ENCODE measurements at places on chromosomes 2 and 18.
A peak's percentile ranks its signal among the peaks of the same experiment; 100 is the strongest.

DNA sequence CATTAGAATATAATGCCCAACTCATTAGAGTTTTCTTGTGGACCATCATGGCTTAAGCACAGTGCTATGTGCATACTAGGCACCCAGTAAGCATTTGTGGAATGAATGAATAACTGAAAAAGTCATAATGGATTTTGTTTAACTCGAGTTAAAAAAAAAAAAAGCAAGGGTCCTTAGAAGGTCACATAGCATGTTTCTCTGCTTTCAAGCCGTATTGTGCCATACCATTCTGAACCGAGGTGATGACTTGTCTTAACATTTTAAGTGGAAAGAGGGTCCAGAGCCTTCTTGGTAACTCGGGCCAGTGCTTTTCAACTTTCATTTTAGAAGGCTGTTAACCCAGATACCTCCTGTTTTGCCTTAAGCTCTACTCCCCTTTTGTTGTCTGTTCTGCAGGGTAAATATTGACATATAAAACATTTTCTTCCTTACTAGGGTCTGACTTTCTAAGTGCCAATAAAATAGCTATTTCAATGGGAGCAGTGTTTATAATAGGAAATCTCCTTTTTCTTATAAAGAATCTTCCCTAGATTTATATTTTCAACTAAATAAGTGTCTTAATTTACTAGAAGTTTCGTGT lies 787 bp upstream of the ADGRF3 start:
- DNase-seq = no peak

DNA sequence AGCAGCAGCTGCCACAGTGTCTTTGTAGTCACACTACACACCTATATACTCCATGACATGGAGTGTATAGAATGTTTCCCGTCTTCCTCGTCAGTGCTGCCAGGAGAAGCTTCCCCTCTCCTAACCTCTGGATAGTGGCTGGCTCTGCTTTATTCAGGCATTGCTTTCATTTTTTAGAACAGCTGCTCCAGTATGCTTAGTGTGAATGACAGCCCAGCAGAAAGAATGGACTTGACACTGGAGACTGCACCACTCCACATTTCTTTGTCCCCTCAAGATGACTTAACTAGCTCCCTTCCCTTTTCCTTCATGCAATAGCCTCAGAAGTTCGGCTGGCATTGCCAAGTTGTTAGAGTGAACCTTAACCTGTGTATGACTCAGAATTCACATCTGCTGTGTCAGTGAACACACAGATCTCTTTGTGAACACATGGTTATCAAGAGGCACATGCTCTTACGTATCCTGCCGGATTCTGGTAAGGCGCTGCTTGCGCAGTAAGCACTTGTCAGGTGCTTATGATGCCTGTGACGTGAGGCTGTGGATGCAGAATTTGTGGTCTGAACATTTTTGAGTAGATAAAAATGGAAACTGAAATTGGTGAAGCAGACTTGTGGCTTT lies 73.9 kb downstream of the NEDD4L start:
- DNase-seq = no peak

GRCh38 chr18:8777846-8778245 lies 72.5 kb downstream of the MTCL1 start:
- no peak for DNase-seq

DNA sequence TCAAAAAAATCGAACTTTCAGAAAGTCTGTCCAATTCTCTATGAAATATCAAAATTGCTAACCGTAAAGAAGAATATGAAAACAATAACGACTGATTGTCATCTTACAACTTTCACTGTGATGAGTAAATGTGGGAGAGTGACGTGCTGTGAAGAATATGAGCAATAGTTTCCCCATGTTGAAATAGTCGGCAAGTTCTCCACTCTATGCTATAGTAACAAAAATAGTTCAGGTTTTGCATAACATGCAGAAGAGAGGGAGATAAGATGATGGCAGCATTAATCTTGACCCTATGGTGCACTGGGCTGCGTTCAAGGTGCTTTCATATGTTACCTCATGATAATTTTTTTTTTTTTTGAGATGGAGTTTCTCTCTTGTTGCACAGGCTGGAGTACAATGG lies 196.8 kb upstream of the CYRIA start:
- no peak for DNase-seq

DNA sequence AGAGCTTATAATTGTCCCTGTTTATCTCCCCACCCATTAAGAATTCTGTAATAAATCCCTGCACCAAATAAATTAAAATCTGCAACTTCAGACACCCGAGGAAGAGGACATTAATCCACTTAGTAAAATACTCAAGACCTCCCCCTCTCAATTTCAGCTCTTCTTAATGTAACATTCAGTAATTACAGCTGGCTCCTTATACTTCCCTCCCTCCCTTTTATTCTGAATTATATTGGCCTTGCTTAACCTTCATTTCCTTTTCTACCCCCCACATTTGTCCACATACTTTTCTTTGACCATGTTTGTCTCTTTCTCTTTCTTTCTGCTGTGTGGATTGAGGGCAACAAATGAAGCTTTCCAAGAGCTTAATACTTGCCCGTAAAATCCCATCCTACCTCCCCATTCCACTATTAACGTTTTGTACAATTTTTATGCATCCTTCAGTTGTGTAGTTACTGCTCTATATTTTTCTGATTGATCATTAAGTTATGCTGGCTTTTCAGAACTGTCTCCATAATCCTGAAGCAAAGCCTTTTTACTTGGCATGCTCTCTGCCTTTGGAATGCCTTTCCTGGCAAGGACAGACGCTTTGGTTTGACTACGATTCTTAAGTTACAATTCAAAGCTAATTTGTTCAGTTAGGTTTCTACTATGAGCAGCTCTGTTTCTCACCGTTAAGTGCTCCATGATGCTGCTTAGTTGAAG lies 580.1 kb downstream of the ZEB2 start:
- no peak for DNase-seq

GRCh38 chr2:49577041-49577440 lies 422.7 kb upstream of the FSHR start:
- no peak for DNase-seq

- DNase-seq = no peak
These were observed 7.6 kb upstream of the PIEZO2 start for GRCh38 chr18:11156978-11157377.

DNA sequence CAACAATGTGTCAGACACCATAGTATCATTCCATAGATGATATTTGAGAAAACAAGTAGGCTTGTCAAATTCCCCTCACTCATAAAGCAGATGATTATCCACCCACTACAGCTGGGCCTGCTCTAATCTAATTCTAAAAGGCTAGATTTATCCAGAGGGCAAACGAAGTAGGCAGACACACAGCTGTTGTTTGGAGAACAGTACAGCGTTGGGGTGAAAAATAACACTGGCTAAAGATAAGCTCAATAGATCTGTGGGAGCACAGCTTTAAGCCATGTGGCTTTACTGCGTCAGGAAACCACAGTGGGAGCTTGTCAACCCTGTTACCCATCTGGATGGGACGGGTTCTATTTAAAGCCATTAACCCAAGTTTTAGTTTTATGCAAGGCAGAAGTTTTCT lies 48.9 kb upstream of the COBLL1 start:
- no peak for DNase-seq

- peak; percentile 43 for DNase-seq
These were observed 558 bp downstream of the TTC39C start for GRCh38 chr18:24014986-24015638.

DNA sequence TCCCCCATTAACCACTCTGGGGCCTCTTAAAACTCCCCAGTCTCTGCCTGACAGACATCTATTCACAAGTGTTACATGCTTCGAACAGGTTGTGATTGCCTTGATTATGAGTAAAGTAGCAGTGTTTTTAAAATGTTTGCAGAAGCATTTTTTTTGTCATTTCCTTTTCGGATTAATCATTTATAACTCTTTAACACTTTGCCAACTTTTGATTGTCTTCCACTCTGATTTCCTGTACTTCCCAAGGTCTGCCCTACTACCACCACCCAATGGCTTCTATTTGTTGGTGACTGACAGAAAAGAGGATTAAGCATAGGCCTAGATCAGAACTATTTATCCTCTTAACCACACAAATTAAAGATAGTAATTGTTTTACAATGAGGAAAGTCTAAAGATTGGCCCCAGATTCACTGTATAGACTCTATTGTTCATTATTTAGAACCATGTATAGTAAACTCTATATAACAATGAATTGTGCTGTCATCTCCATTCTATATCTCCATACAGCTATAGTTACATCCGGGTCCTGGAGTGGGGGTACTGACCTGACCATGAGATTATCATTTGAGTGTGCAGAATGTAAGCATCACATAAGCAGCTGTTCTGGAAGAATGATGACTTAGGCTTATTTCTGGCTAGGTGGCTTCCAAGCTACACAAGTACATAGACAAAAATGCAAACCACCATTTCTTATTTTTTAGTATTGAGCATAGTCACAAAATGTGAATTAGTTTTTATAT lies 110.3 kb upstream of the RBMS1 start:
- no peak for DNase-seq

DNA sequence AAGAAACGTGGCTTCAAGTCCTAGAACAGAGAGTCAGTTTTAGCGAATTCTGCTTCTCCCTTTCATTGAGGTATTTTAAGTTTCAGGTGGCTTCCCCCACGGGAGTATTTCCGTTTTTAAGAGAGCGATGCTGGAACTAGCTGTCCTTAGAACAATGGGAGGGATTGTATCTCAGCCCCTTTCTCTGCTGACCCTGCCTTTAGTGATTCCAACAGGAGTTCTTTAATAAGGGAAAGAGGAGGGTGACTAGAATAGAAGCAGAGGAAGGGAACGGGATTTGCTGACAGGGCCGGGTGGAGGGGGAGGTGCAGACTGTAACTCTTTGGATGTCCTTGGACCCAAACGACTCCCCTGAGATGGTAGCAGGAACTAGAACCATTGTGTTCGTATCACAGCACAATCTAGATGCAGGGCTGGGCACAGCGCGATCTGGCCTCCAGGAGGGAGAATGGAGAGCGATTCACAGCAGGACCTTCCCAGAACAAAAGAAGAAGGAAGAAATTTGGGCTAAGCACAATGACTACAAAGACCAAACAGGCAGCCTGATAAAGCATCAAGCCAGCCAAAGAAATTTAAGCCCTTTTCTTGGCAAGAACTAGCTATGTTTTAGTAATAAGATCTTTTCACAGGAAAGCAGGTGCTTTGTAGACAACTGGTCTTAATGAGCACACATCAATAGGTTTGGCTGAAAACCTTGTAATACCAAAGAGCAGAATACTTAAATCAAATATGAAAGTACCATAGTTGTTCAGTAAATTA lies 15.8 kb upstream of the RTTN start:
- DNase-seq = no peak

GRCh38 chr18:36045241-36045991 lies 21.9 kb downstream of the RPRD1A start:
- DNase-seq = no peak

DNA sequence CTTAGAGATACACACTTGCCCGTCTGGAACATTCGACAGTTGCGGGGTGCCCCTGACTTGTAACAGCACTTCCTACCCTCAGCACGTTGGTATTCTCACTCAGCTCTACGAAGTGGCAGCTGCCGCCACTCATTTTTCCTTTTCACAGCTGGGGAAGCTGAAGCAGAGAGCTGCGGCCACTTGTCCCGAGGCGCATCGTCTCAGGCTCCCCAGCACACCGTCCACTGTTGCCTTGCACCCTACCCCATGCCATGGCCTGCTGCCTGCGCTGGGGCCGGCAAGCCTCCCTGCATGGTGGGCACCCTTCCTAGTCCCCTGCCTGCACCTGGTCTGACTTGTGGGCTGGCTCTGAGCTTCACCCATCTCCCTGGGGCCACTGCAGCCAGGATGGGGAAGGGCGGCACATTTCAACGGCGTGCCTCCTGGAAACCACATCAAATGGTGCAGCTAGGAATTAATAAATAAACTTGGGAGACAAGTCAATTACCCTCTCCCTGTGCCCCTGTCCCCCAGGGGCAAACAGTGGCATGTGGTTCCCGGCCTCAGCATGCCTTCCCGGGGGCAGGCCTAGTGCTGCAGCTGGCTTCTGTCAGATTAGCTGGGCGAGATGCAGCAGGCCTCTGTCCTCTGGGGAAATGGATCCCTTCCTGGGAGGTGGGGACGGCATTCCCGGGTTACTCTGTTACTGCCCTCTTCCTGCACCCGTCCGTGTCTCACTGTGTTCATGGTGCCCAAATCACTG lies 64.7 kb upstream of the HAAO start:
- DNase-seq = no peak

DNA sequence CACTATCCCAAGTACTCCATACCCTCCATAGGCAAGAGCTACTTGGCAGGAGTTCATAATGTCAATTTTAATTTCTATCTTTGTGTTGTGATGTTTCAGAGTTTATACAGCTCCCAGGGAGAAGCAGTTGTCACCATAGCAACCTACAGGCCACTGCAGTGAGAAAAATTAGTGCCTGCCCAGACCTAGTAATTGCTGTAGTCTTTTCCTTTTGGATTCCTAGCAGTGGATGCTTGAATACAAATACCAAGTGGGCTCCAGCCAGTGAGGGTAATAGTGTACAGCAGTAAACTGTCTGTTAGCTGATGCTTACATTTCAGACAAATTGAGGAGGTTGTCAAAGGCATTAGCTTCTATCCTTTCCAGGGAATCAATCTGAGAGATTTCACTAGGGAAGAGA lies 26.7 kb downstream of the LHCGR start:
- no peak for DNase-seq

DNA sequence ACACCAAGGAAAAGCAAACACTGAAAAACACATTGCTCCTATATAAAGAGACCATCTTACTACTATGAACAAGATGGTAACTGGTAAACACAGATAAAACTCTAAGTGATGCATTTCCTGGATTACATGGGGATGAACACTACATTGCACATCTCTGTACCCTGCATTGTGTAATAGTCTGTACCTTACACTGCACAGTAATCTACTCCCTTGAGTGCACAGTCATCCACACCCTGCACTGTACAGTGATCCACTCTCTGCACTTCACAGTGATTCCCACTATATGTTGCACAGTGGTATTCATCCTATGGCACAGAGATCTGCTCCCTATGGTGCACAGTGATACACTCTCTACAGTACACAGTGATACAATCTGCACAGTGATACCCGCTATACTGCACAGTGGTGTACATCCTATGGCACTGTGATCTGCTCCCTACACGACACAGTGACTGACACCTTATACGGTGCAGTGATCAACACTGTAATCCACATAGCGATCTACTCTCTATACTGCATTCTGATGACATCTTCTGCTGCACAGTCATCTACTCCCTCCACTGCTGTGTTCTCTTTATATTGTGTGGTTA lies 462.2 kb upstream of the RGPD4 start:
- DNase-seq = no peak

GRCh38 chr2:100013892-100014677 lies 128.3 kb downstream of the AFF3 start:
- no peak for DNase-seq

GRCh38 chr2:235976956-235977355 lies 191.2 kb downstream of the GBX2 start:
- DNase-seq = no peak

- DNase-seq = no peak
These were observed 110.0 kb upstream of the GCFC2 start for GRCh38 chr2:75820693-75821092.

DNA sequence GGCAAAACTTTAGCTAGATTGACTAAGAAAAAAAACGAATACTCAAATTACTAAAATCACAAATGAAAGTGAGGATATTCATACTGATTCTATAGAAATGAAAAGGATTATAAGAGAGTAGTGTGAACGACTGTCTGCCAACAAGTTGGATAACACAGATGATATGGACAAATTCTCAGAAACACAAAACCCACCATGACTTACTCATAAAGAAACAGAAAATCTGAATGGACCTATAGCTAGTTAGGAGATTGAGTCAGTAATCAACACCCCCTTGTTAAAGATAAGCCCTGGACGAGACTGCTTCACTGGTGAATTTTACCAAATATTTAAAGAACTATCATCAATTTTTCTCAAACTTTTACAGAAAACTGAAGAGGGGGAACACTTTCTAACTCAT lies 108.8 kb upstream of the TMEM200C start:
- DNase-seq = no peak

- no peak for DNase-seq
These were observed 240.9 kb downstream of the PRKCE start for GRCh38 chr2:45892425-45892745.
